Omental fat pad (tissue), 4 donors: ENCODE measurements at places on chromosomes 16 and 17.
A peak's percentile ranks its signal among the peaks of the same experiment; 100 is the strongest.

GRCh38 chr16:50323335-50324011 is 45.3 kb downstream of the BRD7 start:
- DNase-seq: no peak

- DNase-seq: no peak
Measured at GRCh38 chr16:66399031-66399430, 28.1 kb upstream of the BEAN1 start.

DNA sequence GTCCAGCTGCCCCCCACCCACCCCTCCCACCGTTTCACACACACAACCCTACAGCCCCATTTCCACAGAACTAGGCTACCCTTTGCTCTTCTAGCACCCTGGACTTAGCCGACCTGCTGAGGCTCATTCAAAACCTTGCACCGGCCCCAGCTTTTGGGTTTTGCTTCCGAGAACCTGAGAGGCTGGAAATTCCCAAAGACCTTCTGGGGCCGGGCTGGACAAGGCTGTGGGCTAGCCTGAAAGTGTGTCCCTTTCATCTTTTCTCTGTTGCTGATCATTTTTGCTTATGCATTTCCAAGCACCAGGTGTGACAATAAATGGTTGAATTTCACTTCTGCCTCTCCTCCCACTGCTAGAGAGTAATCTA is 139.0 kb downstream of the DNAH9 start:
- no peak for DNase-seq

- DNase-seq: no peak
Measured at GRCh38 chr17:10186771-10187410, 11.5 kb downstream of the GAS7 start.

- no peak for DNase-seq
Measured at GRCh38 chr17:7561589-7562207, at the start of gene SENP3. Gene SENP3 (plus strand): TSS chr17:7561919. CDS start chr17:7563077, 1,158 bp downstream.

- no peak for DNase-seq
Measured at GRCh38 chr17:48134912-48135480, 27.4 kb downstream of the SNX11 start.

DNA sequence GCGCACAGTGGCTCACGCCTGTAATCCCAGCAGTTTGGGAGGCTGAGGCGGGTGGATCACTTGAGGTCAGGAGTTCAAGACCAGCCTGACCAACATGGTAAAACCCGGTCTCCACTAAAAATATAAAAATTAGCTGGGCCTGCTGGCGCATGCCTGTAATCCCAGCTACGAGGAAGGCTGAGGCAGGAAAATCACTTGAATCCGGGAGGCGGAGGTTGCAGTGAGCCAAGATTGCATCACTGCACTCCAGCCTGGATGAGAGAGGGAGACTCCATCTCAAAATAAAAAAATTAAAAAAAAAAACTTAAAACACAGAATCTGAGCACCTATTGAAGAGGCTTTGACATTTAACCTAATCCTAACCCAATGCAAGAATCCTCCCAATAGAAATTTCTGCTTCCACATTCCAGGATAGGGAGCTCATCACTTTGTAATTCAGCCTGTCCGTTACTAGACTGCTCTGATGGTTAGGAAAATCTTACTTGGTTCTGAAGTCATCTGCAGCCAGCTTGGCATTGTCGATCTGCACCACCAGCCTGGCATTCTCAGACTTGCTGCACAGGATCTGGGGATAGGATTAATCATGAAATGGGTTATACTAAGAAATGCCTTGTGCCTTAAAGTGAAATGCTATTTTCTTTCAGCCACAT is 2.1 kb downstream of the KRT33B start:
- no peak for DNase-seq

DNA sequence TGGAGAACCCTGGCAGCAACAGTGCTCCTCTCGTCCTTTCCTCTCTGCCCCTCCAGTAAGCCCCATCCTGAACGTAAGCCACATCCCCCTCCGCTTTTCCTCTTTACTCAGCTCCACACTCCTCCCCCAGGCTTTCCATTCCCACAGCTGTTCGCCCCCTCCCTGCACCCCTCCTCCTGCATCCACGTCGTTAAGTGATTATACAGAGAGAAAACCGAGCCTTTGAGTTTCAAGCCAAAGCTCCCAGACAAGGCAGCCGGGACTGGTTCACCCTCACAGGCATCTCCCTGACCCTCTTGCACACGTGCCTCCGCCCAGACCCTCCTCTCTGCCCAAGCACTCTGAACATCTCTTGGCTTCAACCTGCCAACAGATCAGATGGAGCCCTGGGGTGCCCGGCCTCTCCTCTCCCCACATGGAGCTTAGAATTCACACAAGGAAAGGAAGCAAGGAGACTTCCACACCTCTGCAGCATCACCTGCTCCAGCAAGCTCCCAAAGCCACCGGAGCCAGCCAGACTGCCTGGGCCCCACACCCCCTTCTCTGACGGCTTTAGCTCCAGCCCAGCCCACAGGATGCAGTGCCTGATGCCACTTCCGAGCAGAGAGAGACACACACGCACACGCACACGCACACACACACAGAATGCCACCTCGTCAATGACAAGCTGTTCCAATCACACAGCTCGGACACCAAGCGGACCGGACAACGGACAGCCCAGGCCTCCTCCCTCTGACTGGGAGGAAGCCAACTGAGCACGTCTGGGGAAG is 99.9 kb upstream of the CCL2 start:
- DNase-seq: no peak

GRCh38 chr17:77856551-77857305 is 101.8 kb upstream of the TNRC6C start:
- no peak for DNase-seq

DNA sequence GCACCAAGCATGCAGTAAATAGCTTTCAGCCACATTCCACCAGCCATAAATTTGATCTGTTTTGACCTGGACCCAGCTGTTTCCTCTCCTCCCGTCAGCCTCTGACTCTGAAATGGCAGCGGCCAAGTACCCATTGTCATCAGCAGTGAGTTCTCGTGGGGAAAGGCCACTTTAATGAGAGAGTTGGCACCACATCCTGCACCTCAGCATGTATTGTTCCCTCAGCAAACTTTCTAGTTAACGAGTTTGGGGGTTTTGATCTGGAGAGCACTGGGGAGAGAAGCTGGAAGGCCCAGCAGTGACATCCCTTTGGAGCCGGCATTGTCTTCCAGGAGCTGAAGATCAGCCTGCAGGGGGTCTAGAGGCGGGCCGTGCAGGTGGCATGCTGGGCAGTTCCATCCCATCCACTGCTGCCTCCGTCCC is 84.9 kb downstream of the RPA1 start:
- no peak for DNase-seq

GRCh38 chr16:84520725-84521496 is 16.5 kb upstream of the MEAK7 start:
- DNase-seq: no peak

DNA sequence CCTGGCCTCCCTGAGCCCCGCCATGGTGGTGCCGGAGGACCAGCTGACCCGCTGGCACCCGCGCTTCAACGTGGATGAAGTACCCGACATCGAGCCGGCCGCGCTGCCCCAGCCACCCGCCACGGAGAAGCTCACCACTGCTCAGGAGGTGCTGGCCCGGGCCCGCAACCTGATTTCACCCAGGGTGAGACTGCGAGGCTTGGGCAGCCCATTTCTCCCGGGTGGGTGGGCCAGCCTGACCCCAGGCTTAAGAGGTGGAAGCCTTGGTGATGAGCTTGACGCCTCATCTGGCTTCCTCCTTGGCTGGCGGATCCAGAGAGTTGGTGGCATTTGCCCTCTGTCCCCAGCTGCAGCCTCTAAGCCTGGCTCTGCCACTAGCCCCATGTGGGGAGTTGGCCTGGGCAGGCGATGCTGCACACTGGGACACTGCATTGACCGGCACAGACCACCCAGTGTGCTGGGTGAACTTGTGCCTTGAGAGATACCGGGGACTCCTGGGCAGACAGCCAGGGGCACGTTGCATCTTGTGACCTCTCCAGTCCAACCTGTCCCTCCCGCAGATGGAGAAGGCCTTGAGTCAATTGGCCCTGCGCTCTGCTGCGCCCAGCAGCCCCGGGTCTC is 3.0 kb downstream of the CDT1 start:
- DNase-seq: no peak

GRCh38 chr17:14670861-14671260 is 370.0 kb downstream of the HS3ST3B1 start:
- DNase-seq: no peak

DNA sequence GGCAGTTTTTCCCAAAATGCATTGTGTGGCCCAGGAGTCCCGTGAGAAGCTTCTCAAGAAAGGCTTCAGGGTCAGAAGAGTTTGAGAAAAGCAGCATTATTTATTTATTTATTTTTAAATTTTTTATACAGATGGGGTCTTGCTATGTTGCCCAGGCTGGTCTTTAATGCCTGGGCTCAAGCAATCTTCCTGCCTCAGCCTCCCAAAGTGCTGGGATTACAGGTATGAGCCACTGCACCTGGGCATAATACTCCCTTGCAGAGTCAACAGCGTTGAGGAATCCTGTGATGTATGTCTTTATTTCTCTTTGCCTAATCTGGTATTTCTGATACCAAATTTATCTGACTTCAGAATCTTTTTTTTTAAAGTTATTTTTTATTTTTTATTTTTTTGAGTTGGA is 15.2 kb downstream of the LAT start:
- DNase-seq: no peak

- DNase-seq: no peak
Measured at GRCh38 chr17:10196941-10197340, 1.5 kb downstream of the GAS7 start.

DNA sequence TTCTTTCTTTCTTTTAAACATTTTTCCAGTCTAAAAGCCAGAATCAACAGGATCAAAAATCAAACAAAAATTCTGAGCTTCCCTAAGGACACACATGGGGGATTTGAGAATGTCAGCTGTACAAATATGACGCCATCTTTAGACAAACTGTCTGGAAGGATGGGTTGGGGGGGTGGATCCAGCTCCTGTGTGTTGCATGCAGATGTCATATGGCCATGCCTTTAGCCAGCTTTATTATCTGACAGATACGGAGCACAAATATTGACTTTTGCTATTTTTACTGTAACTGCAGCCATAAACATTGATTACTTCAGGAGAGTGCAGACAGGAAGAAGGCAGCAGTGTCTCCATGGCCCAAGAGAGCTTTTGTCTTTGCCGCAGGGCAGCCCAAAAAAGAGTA is 279.4 kb upstream of the ELAC2 start:
- no peak for DNase-seq

DNA sequence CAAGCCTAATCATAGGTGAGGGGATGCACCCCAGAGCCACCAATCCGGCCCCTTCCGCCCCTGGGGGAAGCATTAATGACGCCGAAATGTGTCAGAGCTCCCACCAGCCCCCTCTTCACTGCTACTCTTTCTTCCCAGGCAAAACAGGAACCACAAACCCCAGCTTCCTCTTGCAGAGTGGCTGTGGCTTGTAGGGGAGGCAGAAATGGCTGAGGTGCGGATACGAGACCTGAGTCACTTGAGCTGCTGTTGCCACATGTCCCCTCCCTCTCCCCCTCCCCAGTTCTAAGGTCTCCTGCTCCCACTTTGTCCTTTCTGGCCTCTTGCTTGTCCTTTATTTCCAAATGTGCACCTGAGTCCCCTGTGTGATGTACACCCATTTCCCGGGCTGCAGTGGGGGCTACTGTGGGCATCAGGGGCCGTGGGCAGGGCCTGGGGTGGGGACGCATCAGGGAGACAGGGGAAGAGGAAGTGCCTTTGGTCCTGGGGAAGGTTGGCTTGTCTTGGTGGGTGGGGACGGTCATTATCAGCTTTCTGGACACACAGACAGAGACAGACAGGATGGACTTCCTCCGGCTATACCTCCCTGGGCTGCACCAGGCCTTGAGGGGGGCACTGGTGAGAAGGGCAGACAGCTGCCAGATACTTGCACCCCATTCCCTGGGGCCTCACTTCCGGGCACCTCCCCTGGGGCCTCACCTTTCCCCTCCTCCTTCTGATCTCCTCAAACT is at the start of gene APOBR:
TSS of gene APOBR (plus strand) at position 523 of the 731 bp plus-strand sequence. CDS start at position 562, 39 bp downstream.
- no peak for DNase-seq

DNA sequence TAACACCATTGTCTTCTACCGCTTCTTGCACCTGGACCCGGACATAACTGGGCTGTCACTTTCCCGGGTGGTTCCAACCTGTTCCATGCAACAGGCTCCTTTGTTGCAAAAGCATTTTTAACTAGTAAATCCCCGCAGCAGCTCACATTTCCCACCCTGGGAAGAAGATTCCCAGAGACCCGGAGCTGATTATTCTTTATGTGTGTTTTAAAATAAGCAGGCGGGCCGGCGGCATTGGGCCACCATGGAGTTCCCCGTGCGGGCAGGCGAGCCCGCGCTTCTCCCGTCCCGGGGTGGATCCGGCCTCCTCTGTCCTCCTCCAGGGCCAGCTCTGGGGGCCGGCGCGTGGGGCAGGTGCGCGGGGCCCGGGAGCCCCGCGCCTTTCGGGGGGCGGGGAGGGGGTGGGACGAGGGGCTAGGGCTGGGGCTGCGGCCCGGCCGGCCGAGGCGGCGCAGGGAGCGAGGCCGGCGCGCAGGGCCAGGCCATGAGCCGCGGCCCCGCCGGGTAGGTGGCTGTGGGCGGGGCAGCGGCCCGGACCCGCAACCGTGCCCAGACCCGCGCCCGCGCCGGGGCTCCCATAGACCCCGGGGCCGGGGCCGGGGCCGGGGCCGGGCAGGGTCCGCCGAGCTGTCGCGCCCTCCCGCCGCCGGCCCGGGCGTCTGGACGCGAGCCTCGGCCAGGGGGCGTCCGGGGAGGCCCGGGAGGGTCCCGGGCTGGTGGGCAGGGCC is 1.7 kb downstream of the CRAMP1 start:
- DNase-seq: peak; percentile 38

DNA sequence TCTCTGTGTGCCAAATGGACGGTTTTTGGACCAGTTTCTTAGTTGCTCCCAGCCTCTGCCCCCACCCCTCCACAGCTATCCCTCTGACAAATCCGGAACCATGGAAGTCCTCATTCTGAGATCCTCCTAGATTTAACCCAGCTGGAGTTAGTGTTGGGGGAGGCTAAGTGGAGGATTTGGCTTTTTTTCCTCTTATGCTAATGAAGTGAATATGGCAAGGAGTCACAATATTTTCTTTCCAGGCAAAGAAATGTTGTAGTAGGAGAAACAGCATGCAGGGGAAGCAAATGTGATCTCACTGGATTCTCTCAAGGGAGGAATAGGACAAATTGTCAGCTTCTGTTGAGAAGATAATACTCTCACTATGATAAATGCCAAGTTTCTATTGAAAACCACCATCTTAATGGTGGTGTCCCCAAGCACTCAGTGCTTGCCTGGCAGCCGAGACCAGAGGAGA is 159.5 kb downstream of the MSI2 start:
- no peak for DNase-seq

- no peak for DNase-seq
Measured at GRCh38 chr16:67673712-67674580, 7.3 kb downstream of the C16orf86 start.

GRCh38 chr17:22273308-22273707 is 581.0 kb downstream of the KCNJ18 start:
- no peak for DNase-seq
